Activated CD4-positive, alpha-beta T cell treated with anti-CD3 and anti-CD28 coated beads for 24 hours (primary cell): ENCODE measurements at places on chromosomes 7 and 10.

DNA sequence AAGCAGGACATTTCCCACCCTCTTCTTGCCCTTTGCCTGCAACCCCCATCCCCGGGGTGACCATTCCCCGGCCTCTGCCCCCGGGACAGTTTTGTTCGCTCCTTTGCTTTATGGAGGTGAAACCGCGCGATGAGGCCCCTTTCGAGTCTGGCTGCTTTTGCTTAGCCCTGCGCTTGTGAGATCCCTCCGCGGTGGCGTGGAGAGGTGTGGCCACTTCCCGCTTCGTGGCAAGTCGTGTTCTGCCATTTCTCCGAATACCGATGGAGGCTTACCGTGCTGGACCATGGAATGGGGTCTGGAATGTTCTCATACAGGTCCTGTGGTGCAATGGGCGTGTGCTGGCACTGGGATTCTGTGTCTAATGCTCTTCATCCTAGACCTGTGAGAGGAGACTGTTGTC is 106.7 kb downstream of the LHPP start:
- DNase-seq, result no peak

GRCh38 chr7:15707570-15707969 is 21.1 kb upstream of the MEOX2 start:
- DNase-seq, result no peak

DNA sequence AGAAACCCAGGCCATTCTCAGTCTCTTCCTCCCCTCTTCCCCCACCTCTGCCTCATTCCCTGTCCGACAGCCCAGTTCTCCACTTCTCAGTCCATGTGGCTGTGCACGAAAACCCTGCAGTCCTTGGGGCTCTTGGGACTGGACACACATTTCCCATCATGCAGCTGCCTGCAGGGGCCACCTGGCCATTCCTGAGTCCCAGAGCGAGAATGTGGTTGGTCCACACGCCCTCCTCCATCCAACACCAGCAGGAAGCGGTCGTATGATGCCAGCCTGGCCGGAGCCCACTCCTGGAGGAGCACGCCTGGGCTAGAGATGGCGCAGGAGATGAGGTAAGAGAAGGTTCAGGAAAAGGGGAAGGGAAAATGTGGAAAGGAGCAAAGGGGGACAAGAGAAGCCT is 222.5 kb downstream of the USP6NL start:
- DNase-seq, result no peak

DNA sequence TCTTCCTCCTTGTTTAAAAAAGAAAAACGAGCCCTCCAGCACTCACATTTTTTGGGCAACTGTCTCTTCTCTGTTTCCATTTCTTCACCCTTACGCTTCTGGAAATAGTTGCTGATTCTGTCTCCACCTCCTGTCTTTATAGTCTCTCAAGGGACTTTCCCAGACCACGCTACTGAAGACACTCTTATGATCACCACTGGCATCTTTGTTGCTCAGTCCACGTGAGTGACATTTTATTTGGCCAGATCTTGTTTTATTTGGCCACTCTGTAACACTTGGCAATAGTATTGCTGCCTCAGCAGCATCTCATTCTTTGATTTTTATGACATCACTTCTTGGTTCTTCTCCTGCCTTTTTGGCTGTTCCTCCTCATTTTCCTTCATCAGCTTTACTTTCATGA is 21.6 kb upstream of the NME8 start:
- DNase-seq, result no peak
